ENCODE measurements at places on chromosomes 3 and 15.
A peak's percentile ranks its signal among the peaks of the same experiment; 100 is the strongest.

DNA sequence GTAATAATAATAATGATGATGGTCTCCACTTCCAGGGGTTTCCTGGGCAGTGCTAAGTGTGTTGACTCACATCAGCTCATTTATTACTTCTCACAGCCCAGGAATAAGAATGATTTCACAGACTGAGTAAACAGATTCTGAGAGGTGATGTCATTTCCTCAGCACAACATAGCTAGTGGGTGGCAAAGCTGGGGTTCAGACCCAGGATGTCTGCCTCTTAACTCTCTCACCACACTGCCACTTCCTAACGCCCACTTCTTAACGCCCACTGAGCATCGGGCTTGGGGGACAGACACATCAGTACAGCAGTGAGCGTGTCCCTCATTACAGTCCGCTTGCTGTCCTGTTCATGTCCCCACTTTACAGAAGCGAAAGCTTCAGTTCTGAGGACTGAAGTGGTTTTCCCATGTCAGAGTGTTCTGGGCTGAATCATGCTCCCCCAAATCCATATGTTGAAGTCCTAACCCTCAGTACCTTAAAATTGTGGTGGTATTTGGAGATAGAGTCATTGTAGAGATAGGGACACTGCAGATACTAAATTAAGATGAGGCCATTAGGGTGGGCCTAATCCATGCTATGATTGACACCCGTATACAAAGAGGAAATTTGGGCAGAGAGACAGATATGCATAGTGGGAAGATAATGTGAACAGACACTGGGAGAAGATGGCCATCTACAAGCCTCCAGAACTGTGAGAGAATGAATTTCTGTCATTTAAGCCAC lies 68.0 kb downstream of the ATP2B2 start:
- DNase-seq: peak; percentile 50

GRCh38 chr3:51163051-51163450 lies 222.0 kb upstream of the MANF start:
- DNase-seq: no peak

DNA sequence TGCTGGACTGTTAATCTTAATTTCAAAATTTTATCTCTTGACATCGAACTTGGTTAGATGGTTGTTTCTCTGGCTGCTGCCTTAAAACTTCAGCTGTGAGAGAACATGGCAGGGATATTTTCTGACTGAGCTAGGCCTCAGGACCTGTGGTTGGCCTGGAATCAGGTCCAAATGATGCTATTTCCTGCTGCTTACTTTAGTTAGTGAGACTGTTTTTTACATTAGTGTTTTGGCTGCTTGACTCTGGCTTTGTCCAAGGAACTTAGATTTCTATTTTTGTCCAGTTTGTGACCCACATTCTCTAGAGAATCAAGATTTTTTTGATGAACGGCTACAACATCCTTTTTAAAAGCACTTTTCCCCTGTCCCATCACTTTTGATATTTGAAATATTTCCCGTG lies 497.9 kb upstream of the SGO1 start:
- peak; percentile 59 for DNase-seq

DNA sequence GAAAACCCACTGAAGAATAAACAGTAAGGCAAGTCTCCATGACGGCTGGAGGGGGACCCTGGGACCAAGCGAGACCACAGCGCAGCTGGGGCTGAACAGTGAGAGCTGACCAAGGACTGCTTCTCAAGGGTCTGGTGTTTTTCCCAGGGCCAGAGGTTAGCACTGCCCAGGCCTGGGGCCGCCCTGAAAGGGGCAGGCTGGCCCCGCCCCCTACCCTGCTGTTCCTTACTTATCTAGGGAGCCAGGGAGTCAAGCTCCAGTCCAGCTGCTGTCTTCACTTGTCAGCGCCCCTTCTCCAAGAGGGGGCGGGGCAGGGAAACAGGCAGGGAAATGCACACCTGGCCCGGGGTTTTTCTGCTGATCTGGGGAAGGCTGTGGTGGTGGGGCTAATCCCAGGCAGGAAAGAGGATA lies 51.6 kb upstream of the HACD2 start:
- no peak for DNase-seq

GRCh38 chr3:46664188-46664970 lies 29.1 kb downstream of the ALS2CL start:
- DNase-seq: peak; percentile 6

- no peak for DNase-seq
These were observed 66.2 kb upstream of the SMAD6 start for GRCh38 chr15:66635817-66636216.

- no peak for DNase-seq
These were observed 9.9 kb upstream of the SPTBN5 start for GRCh38 chr15:41903782-41904181.

- DNase-seq: no peak
These were observed 70.7 kb downstream of the IQSEC1 start for GRCh38 chr3:13002398-13003124.

- no peak for DNase-seq
These were observed 194.3 kb downstream of the CDIN1 start for GRCh38 chr15:36773698-36774097.

- DNase-seq: no peak
These were observed 215.3 kb upstream of the THRB start for GRCh38 chr3:24709956-24710355.

DNA sequence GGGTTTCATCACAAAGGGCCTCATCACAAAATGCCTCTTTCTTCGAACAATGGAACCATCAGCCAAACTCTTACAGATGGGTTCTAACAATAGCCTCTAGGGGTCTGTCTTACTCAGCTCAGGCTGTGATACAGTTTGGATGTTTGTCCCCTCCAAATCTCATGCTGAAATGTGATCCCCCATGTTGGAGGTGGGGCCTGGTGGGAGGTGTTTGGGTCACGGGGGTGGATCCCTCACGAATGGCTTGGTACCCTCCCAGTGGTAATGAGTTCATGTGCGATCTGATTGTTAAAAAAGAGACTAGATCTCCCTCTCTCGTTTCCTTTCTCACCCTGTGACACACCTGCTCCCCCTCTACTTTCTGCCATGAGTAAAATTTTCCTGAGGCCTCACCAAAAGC lies 47.9 kb upstream of the LIPC start:
- DNase-seq: no peak
